Stimulated activated CD8-positive, alpha-beta memory T cell treated with anti-CD3 and anti-CD28 coated beads, Interleukin-4, amount 100 ng/mL, for 4 hours (primary cell): ENCODE measurements at places on chromosomes 4 and X.

DNA sequence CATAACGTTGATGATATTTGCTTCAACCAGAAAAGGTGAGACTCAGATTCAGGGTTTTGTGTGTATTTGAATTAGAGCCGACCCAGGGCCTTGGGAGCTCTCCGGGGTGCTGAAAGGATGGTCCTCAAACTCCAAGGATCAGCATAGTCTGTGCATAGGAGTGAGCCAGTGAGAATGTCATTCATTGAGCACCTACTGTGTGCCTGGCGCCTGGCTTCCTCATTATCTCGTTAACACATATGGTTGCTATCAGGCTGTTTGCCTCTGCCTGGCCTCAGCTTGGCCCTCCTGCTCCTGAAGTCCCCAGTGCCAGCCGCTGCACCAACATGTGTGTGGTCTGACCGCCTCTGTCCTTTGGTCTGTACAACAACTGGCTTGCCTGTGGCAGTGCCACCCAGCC lies 25.1 kb upstream of the JAKMIP1 start:
- no peak for DNase-seq

GRCh38 chr4:189088780-189089179 lies 851.9 kb upstream of the FRG1 start:
- no peak for DNase-seq

DNA sequence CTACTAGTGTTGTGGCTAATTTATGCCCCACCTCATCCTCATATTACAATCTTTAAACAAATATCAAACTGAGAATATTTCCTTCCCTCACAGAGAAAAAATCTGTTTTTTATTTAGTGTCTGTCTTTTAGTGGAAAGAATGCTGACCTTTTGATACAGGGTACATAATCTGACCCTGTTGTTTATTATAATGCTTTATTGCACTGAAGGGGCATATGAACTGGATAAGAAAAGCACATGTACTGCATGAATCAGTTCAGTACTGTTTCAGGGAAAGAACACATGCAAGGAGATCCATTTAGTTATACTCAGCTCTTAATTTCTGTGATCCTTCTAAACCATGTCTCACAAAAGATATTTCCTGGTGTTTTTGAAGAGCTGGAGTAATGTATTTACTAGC lies 15.5 kb upstream of the DYNLT3 start:
- no peak for DNase-seq

DNA sequence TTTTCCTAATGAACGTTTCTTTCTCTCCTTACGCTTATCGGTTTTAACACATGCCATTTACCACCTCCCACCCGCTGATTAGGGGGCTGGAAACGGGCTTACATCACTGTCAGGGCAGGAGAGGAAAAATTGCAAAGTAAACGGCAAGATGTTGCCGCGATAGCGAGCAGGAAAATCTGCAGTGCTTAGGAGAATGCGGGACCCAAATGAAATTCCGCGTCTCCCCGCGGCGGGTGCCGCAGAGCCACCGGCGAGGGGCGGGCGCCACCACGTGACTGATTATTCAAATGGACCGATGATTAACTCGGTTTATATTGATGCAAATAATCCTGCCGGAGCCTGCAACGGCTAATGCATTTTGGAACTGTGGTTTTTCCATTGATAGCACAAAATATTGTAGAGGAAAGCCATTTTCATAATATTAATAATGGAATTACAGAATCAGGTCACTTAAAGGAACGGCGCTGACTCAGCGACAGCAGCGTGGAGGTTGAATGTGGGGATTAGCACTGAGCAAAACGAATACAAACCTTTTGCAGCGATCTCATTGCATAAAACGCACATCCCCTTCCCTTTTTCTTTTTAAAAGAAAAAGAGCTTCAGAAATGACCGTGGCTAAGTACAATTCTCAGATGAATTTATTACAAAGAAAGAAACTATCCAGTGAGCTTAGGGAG lies 224.2 kb downstream of the STIM2 start:
- no peak for DNase-seq

- no peak for DNase-seq
Measured at GRCh38 chr4:15612136-15612535, 43.0 kb downstream of the FBXL5 start.

DNA sequence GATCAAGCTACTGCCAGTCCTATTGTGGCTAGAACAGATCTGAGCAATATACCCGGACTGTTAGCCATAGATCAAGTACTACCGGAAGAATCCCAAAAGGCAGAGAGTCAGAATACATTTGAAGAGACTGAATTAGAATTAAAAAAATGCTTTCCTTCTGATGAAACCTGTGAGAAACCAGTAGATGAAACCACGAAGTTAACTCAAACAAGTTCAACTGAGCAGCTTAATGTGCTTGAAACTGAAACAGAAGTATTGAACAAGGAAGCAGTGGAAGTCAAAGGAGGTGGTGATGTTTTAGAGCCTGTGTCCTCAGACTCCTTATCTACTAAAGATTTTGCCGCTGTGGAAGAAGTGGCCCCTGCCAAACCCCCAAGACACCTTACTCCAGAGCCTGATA lies 46.8 kb downstream of the WDR44 start:
- no peak for DNase-seq

DNA sequence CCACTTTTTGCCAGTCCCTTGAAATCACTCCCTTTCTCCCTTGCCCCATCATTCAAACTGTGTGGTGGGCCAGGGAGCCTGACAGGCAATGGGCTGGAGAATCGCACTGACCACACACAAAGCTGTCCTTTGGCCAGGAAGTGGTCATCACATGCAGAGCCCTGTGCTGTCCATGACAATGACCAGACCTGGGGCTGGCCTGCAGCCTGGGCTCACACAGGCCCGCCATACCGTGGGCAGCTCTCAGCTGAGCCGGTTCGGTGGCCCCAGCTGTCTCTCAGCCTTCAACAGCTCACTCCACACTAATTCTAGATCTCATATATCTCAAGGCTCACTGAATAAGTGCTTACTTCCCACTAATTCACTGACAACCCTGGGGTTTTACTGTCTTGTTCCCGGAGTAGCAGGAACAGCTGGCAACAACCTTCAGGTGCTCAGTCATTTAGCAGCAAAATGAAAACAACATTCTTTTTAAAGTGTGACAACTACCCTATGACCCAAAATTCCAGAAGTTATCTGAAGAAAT lies 48.0 kb downstream of the USP46 start:
- DNase-seq = no peak

DNA sequence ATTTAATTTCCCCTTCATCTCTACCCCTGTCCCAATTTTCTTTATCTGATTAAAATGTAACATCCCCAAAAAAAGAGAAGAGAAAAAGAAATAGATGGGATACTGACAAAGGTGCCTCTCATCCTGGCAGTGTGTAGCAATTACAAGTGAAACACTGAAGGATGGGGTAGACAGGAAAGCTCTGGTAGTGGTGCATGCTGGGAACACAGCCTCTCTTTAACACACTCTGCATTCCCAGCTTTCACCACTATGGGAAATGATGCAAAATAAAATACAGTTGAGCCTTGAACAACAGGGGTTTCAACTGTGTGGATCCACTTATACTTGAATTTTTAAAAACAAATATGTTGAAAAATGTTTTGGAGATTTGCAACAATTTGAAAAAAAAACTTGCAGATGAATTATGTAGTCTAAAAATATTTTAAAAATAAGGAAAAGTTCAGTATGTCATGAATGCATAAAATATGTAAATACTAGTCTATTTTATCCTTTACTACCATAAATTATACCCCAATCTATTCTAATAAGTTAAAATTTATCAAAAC lies 239.2 kb upstream of the DDX53 start:
- no peak for DNase-seq

- DNase-seq = no peak
Measured at GRCh38 chr4:20354120-20354519, 102.4 kb downstream of the SLIT2 start.

DNA sequence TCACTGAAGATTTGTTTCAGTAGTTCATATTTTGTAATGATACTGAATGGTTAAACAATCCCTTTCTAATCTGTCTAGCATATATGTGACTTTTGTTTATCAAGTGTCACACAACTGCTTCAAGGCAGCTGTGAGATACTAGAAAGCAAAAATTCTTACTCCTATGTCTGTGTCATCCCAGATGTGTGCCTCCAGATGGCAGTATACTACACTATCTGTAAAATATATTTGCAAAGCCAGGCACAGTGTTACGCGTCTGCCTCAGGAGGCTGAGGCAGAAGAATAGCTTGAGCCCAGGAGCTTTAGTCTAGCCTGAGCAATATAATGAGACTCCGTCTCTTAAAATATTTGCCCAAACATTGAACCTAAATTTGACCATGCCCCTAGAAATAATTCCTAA lies 4.0 kb downstream of the NUDT10 start:
- no peak for DNase-seq

- DNase-seq = no peak
Measured at GRCh38 chr4:102500352-102500695, 835 bp upstream of the NFKB1 start.

DNA sequence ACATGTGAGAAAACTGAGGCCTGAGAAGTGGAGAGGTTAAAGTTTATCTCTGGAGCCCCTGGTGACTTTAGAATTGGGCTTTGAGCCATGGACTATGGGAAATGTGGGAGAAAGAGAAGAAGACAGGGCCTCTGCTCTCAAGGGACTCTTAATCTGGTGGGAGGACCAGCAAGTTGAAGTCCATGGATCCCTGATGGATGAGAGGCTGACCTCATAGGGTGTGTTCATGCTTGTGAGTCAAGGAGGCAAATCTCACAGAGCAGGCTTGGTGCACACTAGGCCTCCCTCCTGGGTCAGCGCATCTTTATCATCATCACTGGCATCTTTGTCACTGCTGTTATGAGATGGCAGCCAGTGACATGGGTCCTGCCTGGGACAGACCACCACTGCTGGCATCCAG lies 211.9 kb downstream of the AFAP1 start:
- no peak for DNase-seq

- no peak for DNase-seq
Measured at GRCh38 chr4:47002580-47002979, 9.2 kb upstream of the GABRA4 start.
